ENCODE measurements at places on chromosomes 7 and 10.

DNA sequence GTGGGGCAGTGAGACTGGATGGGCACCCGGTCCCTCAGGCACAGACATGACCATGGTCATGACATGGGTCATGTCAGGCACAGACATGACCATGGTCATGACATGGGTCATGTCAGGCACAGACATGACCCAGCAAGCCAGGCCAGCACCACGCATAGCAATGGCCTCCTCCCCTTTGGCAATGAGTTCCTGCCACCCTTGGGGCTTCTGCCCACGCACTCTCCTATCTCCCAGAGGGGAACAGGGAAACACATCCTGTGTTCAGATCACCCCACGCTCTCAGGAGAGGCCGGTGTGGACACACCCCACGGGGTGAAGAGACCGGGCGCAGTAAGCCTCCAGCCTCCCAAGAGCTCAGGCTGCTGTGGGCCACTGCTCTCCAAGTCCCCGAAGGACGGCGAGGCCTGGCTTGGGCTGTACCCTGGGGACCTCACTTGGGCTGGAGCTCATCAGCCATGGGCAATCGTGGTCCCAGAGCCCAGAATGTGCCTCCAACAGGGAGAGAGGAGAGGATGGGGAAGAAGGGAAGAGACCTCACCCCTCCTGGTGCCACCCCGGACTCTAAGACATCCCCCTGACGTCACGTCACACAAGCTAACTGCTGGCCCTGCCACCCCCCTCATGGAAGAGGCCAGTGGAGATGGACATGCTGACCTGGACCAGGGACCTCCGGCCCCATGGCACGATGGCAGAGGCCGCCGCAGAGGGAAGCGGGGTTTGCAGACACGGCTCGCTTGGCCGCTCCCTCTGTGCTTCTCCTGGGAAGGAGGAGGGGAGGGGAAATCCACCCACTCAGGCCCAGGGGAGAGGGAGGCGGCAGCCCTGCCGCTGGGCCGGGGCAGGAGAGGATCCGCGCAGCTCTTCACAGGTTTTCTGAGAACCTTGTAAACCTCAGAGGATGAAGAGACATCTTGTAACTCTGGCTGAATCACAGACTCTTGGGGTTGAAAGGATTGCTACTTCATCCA is 269.6 kb downstream of the ELFN1 start:
- no peak for ATAC-seq

DNA sequence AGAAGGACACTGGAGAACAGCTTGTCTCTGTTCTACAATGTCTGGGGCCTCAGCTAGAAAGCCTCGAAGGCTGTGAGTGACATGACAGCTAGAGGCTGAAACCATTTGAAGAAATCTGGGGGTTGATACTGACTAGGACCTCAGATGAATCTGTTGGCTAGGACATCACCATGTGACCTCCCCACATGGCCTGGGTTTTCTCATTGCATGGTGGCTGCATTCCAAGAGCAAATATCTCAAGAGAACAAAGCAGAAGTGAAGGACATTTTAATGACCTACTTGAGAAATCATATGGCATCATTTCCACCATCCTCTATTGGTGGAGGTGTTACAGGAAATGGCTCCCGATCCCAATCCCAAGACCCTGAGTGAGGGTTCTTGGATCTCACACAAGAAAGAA is 450.6 kb upstream of the AUTS2 start:
- no peak for ATAC-seq

DNA sequence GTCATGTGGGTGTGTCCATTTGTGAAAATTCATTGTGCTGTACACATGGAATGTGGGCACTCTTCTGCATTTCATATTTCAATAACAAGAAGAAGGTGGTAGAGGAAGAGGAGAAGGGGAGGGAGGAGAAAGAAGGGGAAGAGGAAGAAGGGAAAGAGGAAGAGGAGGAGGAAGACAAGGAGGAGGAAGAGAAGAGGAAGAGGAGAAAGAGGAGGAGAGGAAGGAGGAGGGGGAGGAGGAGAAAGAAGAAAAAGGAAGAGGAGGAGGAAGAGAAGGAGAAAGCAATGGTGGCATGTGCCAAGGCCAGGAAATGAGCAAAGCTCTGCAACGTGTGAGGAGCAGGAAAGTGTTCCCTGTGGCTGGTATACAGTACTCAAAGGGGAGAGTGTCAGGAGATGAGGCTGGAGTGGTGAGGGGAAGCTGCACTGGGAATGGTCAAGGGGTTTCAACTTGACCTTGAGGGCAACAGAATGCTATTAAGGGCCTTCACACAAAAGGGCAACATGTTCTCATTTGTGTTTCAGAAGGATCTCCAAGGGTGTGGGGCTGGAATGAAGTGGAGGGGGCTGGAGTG is 40.5 kb downstream of the WNT2 start:
- ATAC-seq = no peak

DNA sequence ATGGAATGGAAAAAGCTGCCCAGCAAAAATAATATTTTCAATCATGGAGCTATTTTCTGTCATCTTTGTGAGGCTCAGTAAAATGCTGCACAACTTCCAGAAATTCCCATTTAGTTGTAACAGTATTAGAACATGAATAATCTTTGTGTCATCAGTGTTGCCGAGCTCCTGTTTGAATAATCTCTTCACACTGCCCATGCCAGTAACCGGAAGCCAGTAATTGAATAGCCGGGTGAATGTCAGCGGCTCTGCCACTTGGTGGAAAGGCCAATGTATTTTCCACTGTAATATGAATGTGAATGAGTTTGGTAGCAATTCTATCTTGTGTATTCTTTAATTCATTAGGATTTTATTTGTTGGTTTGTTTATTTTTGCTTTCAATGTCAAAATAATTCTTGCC is 172.5 kb upstream of the INSYN2A start:
- no peak for ATAC-seq

DNA sequence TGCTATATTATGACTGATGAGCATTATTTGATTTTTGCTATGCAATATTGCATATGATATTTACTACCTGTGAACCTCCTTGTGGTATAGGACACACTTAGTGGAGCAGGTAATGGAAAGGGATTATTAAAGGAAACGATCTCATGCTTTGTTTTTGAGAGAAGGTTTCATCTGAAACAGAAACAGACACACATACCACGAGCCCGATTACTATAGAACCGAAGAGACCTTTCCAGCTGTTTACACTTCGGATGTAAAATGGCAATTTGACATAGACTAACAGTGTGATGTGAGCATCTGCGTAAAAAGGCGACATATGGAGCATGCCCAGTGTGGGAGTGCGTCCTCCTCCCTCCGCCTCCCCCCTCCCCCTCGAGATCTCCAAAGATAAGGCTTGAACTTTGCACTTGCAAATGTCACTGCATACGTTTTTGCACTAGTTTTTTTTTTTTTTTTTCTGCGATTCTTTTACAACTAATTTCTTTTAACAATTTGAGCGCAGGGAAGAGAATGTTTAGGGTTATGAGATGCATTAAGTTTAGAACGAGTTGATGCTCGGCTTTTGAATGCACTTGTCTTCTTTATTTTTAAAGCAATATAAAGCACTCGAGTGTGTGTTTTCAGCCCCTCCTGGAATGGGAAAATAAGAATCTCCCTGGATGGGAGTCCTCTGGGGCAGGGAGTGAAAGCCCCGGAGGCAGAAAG is 251.0 kb downstream of the NSUN6 start:
- ATAC-seq = peak; percentile 85

DNA sequence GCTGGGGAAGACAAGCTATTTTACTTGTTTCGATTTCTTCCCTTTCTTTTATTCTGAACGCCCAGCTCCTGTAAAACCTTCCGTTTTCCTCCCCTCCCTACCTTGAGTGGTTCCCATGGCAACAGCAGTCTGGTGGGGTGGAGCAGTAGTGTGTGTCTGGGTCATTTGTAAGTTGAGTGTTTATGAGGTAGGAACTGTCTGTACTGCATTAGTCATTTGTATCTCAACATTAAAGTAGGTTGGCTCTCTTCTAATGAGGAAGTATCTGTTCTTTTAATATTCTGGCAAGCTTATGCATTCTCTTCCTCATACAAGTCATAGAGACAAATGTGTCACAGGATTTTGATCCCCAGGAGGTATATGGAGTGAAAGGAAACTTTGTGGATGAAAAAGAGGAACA is 85.3 kb upstream of the CCDC6 start:
- peak; percentile 87 for ATAC-seq

GRCh38 chr7:45689011-45689796 is 115.0 kb downstream of the ADCY1 start:
- ATAC-seq = peak; percentile 68

Data from SK-N-SH treated with all-trans-retinoic acid at 6 μM for 48 hours (cell line).